ENCODE measurements at places on chromosomes 2 and 18.

DNA sequence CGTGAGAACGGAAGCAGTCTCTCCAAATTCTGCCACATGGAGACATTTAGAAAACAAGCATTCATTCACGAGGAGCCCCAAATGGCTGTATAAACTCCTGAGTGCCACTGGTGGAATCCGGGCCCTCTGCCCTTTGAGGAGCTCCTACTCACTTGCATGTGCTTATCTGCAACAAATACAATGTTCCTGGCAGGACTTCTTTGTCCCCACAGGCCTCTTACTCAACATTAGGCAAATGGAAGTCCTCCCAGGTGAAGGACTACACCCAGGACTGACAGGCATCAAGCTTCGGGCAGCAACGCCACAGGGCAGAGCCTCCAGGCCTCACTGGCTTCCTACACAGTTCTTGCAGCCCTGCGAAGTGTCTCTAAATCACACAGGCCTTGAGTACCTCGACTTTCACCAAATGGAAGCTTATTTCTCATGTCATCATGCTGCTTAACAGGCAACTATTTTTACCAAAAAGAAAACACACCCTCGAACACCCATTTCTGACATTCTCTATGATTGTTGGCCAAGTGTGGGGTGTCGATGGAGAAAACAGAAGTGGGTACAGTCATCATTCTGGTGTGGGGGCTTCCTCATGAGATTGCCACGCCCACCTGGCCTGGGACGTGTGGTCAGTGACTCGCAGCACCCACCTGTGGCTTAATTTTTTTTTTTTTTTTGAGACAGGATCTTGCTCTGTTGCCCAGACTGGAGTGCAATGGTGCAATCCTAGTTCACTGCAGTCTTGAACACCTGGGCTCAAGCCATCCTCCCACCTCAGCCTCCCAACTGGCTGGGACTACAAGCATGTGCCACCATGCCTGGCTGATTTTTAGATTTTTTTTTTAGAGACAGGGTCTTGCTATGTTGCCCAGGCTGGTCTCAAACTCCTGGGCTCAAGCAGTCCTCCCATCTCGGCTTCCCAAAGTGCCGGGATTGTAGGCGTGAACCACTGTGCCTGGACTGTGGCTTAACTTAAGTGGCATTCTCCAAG, 186.8 kb upstream of the GLI2 start:
- DNase-seq = no peak

- peak; percentile 43 for DNase-seq
These were observed 57.4 kb downstream of the TRPM8 start for GRCh38 chr2:233974530-233975071.

GRCh38 chr2:7502336-7502735, 585.1 kb downstream of the RNF144A start:
- DNase-seq = no peak

DNA sequence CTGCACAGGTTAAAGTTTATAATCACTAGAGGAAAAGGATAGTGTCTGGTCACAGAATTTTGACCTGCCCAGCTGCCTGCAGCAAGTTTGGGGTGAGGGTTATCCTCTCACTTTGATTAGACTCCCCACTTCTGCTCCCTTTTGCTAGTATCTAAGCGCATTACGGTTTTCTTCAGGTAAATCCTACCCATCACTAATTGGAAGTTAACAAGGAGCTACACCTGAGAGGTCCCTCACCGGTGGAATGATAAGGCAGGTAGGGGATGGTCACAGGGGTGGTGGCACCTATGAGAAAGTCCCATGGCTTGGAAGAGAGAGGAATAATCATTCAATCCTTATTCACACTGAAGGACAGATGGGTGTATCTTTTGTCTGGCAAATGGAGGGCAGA, 7.6 kb downstream of the BCL2 start:
- DNase-seq = no peak

DNA sequence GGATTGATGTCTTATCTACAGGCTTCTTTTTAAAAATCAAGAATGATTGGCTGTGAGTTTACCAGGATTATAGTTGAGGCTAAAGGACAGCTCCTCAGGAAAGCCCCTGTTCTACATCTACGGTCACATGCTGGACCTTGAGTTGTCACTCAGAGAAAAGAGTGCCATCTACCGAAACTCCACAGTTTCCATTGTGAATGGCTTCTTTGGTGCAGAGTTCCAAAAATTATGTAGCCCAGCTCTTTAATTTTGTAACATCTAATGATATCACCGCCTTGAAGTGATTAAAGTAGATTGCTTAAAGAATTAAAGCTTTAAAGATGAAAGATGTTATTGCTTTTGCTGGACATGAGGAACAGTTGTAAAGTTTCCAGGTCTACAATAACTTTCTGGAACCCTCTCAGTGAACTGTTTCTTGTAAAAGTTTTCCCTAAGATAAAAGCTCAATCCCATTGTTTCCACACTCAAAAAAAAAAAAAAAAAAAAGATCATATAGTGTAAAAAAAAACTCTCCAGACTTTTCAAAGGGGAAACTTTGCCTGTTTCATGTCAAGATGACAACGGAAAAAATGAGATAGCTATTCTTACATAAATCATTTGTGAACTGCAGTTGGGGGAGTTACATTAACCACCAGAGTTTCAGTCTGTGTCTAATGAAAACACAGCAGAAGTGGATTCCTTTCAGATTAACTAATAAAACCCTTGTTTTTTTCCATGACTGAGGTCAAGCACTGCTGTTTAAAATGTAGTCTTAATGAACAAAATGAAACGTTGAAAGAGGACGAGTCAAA, 4.3 kb downstream of the COL3A1 start:
- peak; percentile 35 for DNase-seq

DNA sequence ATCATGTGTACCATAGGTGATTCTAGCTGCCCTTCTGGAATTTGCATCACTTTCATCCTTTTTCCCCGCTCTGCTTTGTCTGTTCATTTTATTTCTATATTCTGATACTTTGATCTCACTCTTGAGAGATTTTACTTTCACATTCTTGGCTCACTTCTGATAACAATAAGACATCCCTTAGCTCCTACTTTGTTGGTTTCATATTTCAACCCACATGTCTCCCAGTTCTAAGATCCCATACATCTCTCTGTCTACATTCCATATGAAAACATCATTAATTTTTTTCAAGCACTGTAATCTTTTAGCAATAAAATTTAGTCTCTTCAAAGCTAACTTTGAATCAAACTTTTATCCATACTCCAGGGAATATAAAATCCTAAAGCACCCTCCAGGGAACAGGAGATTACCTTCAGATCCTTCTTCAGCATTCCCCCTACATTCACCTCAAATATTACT, 75.6 kb downstream of the COL3A1 start:
- DNase-seq = no peak

DNA sequence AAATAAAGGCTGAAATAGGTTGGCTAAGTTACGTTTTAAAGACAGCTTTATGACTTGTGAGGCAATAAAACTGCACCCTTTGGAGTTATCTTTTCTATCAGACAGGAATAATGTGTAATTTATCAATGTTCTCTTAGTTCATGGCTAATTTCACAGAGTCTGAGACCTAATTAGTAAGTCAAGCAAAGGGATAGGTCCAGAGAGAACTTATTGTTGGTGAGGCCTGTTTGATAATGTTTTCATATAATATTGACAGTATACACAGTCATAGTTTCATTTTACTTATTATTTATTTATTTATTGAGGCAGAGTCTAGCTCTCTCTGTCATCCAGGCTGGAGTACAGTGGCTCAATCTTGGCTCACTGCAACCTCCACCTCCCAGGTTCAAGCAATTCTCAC, 1.9 kb upstream of the IL36RN start:
- peak; percentile 47 for DNase-seq

GRCh38 chr18:67425672-67426071, 90.8 kb downstream of the DSEL start:
- no peak for DNase-seq

DNA sequence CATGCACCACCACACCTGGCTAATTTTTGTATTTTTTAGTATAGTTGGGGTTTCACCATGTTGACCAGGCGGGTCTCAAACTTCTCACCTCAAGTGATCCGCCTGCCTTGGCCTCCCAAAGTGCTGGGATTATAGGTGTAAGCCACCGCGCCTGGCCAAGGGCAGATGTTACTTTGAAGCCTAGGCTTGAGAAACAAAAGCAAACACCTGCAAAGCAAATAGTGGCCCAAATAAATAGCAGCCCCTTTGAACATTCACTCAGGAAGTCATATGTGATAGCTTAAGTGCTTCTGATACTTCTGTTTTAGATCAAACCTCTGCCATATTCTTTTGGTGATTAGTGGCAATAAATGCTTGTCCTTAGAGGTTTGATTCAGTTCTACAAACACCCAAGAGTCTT, 404.5 kb upstream of the SMIM21 start:
- DNase-seq = no peak

GRCh38 chr2:12161085-12161484, 414.7 kb downstream of the LPIN1 start:
- no peak for DNase-seq

DNA sequence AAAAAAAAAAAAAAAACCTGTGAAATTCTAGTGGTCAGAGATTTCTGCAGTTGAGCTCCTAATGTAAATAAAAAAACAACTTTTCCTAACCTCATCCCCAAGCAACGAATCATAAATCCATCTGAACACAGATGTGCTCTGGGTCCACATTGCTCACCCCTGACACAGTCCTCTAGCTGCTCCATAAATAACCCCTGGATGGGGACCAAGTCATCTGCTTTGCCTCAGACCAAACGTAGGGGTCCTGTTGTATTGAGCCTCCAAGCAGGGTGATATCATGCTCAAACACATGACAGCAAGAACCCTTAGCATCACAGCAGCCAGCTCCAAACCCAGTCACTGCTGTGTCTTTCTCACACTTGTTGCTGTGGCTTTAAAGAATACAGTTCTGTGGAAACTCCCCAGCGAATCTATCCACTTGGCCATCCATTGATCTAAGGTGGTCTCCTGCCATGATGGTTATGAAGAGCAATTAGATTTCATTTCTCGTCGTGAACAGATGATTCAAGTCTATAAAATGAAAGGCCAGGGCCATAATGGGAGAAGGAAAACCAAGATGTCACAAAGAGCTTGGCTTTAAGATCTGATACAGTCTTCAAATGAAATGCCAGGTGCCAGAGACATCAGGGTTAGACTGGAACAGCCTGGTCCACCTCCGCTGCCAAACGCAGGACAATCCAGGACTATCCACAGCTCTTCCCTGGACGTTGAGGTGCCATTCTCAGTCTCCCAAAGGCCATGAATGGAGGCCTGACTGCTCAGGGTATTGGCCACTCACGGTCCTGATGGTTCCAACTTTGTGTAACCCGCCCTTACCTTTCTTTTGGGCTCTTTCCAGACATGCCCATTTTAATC, 39.0 kb downstream of the TBC1D8 start:
- DNase-seq = no peak

- DNase-seq = no peak
These were observed 127.7 kb downstream of the DYSF start for GRCh38 chr2:71581026-71581425.

- no peak for DNase-seq
These were observed 13.8 kb upstream of the KCNS3 start for GRCh38 chr2:17864676-17865075.

- DNase-seq = no peak
These were observed 14.8 kb upstream of the GPR55 start for GRCh38 chr2:230939691-230940470.

DNA sequence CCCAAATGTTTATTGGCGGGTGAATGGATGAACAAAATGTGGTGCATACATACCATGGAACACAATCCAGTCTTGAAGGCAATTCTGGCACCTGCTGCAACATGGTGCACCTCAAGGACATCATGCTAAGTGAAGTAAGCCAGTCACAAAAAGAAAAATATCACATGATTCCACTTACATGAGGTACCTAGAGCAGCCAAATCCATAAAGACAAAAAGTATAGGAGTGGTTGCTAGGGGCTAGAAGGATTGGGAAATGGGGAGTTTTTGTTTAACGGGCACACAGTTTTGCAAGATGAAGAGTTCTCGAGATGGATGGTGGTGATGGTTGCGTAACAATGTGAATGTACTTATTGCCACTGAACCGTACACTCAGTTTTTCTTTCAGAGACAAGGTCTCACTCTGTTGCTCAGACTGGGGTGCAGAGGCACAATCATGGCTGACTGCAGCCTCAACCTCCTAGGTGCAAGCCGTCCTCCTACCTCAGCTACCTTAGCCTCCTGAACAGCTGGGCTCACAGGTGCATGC, 90.9 kb upstream of the CERS6 start:
- DNase-seq = no peak

- DNase-seq = no peak
These were observed 481.6 kb upstream of the MYT1L start for GRCh38 chr2:2812648-2813047.

DNA sequence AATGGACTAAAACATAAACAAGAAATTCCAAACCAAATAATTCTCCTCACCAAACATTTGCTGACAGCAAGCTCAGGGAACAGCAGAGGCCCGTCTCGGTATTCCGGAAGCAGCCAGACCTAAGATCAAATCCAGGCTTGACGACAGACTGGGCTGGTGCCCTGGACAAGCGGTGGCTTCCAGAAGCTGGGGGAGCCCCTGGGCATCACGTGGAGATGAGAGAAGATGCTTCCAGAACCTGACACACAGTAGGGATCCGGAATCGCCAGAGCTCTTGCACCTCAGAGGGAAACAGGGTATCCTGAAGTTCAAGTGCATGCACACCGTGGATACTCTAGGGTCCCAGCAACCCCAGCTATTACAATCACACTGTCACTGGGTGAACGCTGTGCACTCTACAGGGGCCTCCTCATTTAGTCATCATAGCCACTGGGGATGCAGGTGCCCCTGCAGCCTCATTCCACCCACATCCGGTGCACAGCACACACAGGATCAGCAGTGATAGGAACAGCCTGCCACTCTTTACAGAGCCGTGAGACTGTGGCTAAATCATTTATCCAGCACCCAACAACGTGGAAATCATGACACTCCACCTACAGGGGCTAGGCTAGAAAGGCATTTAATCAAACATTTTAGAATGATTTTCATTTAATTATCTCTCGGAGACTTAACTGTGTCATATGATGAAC, 102.6 kb downstream of the HDAC4 start:
- DNase-seq = no peak

- no peak for DNase-seq
These were observed 16.1 kb downstream of the PRPF40A start for GRCh38 chr2:152701198-152701597.

- no peak for DNase-seq
These were observed 143.5 kb downstream of the PTGR3 start for GRCh38 chr18:75065251-75066000.

DNA sequence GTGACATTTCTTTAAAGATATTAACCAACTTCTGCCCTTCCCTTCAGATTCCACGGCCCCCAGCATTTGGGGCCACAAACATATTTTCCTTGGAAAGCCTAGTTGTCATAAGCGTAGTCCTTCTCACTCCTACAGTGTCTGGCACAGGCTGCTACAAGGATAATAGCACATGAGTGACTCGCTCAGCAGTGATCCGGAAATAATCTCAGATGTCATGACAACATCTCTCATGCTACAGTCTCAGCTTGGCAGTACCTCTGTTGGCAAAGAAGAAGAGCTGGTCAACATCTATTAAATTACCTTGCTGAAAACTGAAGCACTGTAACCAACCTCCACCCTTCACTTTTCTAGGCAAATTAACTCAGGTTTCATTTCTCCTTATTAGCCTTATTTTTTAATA, 351.7 kb downstream of the RAD51AP2 start:
- no peak for DNase-seq

All from HT-29 (cell line).